GM12878 (cell line): ENCODE measurements at places on chromosomes 1 and 21. TPM values are rescaled to one million over a fixed set of nuclear protein-coding genes. Genes with fewer than 3 reads are reported as not detected.
A peak's percentile ranks its signal among the peaks of the same experiment; 100 is the strongest.

The SH2D5 gene
- 0.56 and 0.59 TPM in 2 replicates for total RNA-seq

The NTPCR gene
- 48.3 and 50.2 TPM in 2 replicates for total RNA-seq

- DNase-seq, result no peak
- peaks cover 9% of the 10 kb centered on the region for H3K4me1 ChIP-seq
- no peaks in the 10 kb centered on the region for H3K36me3 ChIP-seq
- no peaks in the 10 kb centered on the region; the same call in 1 of the 2 replicates for H3K27me3 ChIP-seq
- H3K4me3 ChIP-seq, result peak overlapping the region; percentile 58
- no peak overlapping the region for H3K27ac ChIP-seq
Observed at GRCh38 chr1:150281221-150281757, 1.1 kb upstream of the CIART start.

DNA sequence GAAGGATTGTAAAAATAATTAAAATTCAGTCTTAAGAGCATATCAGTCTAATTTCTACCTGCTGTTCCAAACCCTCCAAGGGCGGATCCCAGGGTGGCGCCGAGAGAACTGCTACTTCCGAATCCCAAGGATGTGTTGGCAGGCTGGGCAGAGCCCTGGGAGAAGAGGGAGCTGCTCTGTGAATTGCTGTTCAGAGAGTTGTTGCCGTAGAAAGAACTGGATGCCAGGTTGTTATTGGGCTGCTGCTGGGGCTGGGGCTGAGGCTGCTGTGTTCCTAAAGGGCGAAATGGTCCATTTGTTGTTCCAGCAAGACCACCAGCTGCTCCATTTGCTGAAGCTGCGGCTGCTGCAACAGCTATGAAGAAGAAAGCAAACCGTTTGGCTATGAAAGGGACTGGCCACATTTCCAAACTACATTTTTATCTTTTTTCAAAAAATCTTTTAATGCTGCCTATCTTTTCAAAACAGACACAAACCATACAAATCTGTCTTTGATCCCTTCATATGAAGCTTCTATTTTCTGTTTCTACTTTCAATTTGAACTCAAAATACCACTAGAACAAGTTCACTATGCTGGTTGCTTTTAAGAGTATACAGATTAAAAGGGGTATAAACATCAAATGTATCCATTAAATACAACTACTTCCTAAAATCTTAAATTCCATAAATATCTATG, 57.5 kb upstream of the SDC3 start:
- DNase-seq, result no peak
- no peak overlapping the region for H3K27ac ChIP-seq
- peaks cover 12% of the 10 kb centered on the region for H3K36me3 ChIP-seq
- no peak overlapping the region for H3K4me3 ChIP-seq
- H3K4me1 ChIP-seq, result peaks cover 3% of the 10 kb centered on the region; the same call in 1 of the 2 replicates
- H3K27me3 ChIP-seq, result no peaks in the 10 kb centered on the region

GRCh38 chr1:191912517-191912916, 245.7 kb upstream of the RGS18 start:
- H3K36me3 ChIP-seq, result no peaks in the 10 kb centered on the region
- no peak overlapping the region for H3K4me3 ChIP-seq
- H3K27ac ChIP-seq, result no peak overlapping the region
- H3K4me1 ChIP-seq, result no peaks in the 10 kb centered on the region

DNA sequence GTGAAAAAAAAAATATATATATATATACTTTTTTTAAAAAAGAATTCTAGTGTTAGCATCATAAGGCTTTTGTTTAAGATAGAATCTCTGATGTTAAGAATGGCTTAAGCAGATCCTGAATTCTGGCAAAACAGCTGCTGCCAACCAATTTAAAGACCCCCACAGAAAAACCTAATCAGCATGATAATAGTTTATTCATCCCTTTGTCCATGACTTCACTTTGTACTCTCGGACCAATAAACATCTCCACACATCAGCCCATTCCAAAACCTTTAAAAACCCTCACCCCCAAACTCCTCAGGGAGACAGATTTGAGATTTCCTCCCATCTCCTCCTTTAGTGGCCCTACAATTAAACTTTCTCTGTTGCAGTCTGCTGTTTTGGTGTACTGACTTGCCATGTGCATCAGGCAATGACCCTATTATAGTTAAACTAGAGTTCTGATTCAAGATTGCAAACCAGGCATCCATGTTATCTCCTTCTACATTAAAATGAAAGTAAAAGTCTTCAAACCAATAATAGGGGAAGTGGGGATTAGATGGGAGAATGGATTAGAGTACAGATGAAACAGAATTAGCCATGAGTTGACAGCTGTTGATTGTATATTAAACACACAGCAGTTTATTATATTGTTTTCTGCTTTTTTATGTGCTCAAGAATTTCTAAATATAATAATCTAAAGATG, 9.8 kb upstream of the PHTF1 start:
- peaks cover 10% of the 10 kb centered on the region for H3K36me3 ChIP-seq
- no peaks in the 10 kb centered on the region for H3K4me1 ChIP-seq
- H3K27ac ChIP-seq, result no peak overlapping the region
- DNase-seq, result no peak

GRCh38 chr1:88680471-88680870, 3.6 kb upstream of the PKN2 start:
- H3K27ac ChIP-seq, result no peak overlapping the region
- H3K4me3 ChIP-seq, result no peak overlapping the region
- no peaks in the 10 kb centered on the region for H3K4me1 ChIP-seq
- DNase-seq, result no peak
- H3K36me3 ChIP-seq, result no peaks in the 10 kb centered on the region

GRCh38 chr1:106063510-106063909, 993.0 kb upstream of the PRMT6 start:
- H3K4me1 ChIP-seq, result no peaks in the 10 kb centered on the region
- no peak overlapping the region for H3K27ac ChIP-seq
- no peak for DNase-seq

- H3K27ac ChIP-seq, result no peak overlapping the region
- no peaks in the 10 kb centered on the region for H3K36me3 ChIP-seq
- DNase-seq, result no peak
- no peak overlapping the region for H3K4me3 ChIP-seq
- H3K27me3 ChIP-seq, result no peaks in the 10 kb centered on the region
Observed at GRCh38 chr1:31587720-31588423, 11.6 kb downstream of the TINAGL1 start.

GRCh38 chr1:157844089-157844830, 2.7 kb upstream of the CD5L start:
- H3K36me3 ChIP-seq, result no peaks in the 10 kb centered on the region
- peaks cover 22% of the 10 kb centered on the region for H3K4me1 ChIP-seq
- DNase-seq, result no peak
- no peak overlapping the region for H3K27ac ChIP-seq
- H3K4me3 ChIP-seq, result no peak overlapping the region

DNA sequence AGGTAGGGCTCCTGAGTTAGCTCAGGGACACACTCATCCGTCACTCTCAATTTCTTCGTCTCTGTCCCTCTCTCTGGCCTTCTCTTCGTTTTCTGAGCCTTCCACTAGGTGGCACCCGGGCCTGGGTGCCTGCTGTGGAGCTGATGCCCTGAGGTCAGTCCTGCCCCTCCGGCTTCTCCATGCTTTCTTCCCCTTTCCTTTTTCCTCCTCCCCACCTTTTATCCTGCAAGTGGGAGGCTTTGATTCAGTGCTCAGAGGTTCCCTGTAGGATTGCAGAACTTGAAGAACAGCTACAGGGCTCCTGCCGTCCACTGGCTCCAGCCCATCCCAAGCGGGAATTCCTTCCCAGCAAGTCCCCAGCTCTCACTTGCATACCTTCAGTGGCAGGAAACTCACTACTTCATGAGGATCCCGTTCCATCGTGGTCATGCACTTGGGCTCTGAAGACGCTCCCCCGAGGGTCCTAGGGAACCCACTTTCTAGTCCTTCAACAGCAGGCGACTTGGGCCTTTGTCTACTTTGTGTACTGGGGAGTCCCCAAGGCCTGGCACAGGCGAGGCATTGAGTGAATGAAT, 45.6 kb downstream of the SRRM1 start:
- H3K27ac ChIP-seq, result no peak overlapping the region
- H3K4me3 ChIP-seq, result no peak overlapping the region
- no peak for DNase-seq
- H3K27me3 ChIP-seq, result no peaks in the 10 kb centered on the region
- H3K4me1 ChIP-seq, result peaks cover 5% of the 10 kb centered on the region

- no peak for DNase-seq
- peaks cover 13% of the 10 kb centered on the region for H3K4me1 ChIP-seq
- no peak overlapping the region for H3K27ac ChIP-seq
- peak overlapping the region; percentile 91 for H3K4me3 ChIP-seq
Observed at GRCh38 chr1:155051777-155052398, 772 bp downstream of the ADAM15 start.
